ENCODE measurements at places on chromosomes 3 and 15.
A peak's percentile ranks its signal among the peaks of the same experiment; 100 is the strongest.

DNA sequence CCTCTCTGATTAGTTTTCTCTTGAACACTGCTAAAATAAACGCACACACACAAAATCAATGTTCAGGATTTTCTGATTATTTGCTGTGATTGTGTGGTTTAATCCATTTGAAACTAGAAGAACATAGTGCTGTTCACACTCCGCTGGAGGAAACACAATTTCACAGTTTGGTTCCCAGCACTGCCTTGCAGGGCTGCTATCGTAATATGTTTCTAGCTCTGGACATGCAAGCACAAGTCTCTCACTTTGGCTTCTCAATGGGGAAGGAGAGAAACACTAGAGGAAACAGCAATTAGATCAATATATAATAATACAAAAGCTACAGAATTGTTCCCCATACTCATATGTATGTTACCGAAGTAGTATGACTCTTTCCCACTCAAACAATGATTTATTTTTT lies 299.5 kb downstream of the NSUN3 start:
- no peak for DNase-seq

DNA sequence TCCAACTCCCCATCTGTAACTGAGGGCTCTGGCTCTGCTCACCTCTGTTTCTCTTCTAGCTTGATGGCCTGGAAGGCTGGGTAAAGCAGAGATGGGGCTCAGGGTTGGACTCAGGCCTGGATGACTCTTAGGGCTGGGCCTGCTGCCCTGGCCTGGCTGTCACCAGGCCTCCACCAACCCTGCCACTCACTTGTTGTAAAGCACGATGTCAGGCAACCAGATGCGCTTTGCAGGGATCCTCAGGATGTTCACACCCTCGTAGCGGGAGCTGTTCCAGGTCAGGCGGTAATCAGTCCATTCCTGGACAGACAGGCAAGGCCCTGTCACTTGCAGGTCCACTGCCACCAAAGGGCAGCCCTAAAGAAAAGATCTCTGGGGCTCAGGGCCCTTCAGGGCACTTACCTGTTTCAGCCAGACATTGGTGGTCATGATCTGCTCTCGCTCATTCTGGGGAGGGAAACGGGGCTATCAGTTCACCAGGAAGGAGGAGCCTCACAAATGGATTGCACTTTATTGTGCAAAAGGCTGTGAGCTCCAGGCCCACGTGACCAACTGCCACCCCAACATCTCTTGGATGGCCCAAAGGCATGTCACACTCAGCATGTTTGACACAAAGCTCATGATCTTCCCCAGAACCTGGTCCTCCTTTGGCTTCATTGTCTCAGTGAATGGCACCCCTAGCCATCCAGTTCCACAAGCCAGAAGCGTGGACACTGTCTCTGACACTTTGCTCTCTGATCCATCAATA lies 9.9 kb downstream of the CHRNB4 start:
- DNase-seq, result no peak

DNA sequence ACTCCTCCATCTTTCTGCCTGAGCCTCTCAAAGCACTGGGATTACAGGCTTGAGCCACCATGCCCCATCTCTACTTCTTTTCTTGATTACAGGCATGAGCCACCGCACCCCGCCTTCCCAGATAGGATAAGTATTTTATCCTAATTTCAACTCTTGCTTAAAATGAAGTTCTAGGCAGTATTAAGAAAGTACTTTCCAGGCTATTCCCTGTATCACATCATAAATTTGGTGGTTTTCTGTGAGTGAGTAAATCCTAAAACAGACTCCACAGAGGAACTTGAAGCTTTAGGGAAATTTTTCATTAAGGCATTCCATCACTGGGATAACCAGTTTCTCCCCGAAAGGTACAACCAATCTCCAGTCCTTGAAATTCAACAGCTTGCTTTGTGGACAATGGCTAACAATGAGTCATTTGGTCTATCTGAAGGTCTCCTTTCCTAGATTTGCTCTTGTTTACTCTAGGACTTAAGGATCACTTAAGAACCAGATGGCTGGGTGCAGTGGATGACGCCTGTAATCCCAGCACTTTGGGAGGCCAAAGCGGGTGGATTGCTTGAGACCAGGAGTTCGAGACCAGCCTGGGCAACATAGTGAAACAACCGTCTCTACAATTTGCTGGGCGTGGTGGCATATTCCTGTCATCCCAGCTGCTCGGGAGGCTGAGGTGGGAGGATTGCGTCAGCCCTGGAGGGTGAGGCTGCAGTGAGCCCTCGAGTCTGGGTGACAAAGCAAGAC lies 49.7 kb upstream of the SKIL start:
- peak; percentile 63 for DNase-seq

DNA sequence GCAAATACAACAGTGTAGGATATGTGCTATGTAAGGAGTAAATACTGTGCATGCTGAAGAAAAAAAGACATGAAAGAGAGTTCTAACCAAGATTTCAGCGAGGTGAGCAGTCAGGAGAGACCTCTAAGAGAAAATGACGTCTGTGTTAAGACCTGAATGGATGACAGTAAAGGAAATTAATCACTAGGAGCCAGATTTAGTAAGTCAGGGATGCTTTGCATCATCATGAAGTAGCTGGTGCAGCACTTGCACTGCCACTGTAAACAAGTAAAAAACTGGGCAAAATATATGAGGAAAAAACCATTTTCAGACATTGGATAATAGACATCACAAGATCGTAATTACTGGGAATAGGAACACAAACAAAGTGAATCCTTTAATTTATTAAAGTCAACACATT lies 32.6 kb downstream of the RTP4 start:
- no peak for DNase-seq

DNA sequence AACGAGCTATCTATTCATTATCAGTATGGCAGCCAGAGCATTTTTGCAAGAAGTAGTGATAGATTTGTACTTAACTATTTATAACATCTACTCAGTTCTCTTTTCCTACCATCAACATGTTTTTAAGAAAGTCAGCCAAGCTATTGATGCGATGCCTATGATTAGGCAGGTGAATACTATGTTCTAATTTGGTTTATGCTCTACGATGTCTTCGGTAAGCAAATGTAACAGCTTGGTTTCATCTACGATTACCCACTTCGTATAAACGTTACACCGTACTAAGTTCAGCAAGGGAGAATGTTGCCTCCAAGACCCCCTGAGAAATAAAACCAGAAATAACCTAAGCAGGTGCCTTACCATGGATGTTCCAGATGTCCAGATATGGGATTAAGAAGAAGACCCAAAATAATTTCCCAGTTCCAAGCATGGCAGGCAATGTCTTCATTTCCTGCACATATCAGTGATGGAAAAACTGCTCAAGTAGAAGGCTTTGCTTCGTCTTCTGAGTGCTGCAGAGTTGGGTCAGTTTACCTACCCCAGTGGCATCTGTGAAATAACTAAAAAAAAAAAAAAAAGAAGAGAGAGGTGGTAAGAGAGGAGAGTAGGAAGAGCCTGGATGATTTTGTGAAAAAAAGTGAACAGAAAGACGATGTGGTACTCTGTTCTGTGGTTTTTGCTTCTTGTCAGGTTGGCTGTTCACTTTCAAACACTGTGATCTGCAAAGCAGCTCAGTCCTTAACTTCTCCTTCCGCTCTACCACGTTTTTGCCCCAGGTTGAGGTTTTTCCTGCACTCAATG lies at the start of gene BTLA:
BTLA (minus strand) TSS at position 559 of the 798 bp plus-strand sequence; CDS start at position 445, 114 bp downstream.
- no peak for DNase-seq

DNA sequence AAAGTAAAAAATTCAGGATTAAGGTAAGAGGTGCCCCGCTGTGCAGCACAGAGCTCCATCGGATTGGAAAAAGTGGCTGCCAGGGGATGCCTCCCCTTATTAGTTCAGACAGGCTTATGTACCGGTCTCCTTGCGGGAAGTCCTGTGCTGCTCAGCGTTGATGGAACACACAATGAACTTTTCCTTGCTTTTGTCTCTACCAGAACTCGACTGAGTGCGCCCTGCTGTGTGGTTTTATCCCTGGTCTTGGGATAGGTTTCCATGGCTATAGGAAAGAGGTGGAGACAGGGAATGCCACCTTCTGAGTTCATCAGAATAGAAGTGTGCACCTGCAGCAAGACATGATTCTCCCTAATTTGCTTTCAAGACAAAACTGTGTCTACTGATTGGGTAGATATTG lies 745.9 kb upstream of the CFAP20DC start:
- DNase-seq, result no peak

- DNase-seq, result no peak
These were observed 554.8 kb downstream of the MFSD1 start for GRCh38 chr3:159356606-159357005.

- no peak for DNase-seq
These were observed 49.1 kb downstream of the CCK start for GRCh38 chr3:42216931-42217333.

GRCh38 chr3:112681822-112682325 lies 40.9 kb upstream of the CCDC80 start:
- no peak for DNase-seq

- DNase-seq, result peak; percentile 25
These were observed 29.3 kb upstream of the TRAK1 start for GRCh38 chr3:42061713-42062380.

- DNase-seq, result no peak
These were observed 3.8 kb downstream of the TCTA start for GRCh38 chr3:49415931-49416601.

- DNase-seq, result no peak
These were observed 222.5 kb downstream of the NR2F2 start for GRCh38 chr15:96553006-96553405.

- no peak for DNase-seq
These were observed 42.9 kb upstream of the RPL32 start for GRCh38 chr3:12884186-12884680.

DNA sequence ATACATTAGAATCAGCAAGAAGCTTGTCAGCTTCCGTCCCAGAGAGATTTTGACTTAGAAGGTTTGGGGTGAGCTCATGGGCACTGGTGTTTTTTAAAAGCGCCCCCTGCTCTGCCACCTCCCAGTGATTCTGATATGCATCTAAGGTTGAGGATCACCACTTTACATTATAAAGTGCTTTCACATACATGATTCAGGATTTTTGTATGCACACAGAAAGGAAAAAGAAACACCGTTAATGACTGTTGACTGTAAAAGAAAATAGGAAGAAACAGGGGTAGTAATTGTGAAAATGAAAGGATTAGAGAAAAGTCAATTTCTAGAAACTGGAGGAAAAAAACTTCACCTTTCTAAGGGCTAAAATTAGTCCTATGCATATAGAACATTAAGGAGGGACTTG lies 104.9 kb upstream of the ZBED2 start:
- no peak for DNase-seq

DNA sequence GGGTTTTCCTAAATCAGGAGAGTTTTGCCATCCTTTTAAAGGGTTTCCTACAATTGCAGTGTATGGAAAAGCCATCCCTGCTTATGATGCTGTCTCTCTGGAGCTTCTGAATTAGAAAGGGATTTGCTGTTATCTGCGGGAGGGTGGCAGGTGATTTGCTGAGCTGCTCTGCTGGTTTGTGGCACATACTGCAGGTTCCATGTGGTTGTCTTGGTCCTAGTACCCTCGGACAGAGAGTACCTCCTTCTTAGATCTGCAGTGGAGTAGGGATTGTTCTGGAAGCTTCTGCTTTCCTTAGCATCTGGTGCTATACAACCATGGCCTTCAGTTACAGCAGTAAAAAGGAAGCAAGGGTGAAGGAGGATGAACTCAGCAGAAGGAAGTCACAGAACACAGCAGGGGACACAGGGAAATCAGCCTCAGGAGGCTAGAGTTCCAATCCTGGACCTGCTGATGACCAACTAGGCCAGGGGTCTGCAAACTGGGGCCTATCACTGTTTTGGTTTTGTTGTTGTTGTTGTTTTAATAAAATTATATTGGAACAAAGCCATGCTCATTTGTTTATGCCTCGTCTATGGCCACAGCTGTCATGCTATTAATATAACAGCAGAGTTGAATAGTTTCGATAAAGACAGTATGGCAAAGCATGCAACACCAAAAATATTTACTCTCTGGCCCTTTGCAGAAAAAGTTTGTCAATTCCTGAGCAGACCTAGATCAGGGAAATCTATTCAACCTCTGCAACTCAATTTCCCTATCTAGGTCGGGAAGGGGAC lies 39.5 kb downstream of the STARD5 start:
- DNase-seq, result no peak

DNA sequence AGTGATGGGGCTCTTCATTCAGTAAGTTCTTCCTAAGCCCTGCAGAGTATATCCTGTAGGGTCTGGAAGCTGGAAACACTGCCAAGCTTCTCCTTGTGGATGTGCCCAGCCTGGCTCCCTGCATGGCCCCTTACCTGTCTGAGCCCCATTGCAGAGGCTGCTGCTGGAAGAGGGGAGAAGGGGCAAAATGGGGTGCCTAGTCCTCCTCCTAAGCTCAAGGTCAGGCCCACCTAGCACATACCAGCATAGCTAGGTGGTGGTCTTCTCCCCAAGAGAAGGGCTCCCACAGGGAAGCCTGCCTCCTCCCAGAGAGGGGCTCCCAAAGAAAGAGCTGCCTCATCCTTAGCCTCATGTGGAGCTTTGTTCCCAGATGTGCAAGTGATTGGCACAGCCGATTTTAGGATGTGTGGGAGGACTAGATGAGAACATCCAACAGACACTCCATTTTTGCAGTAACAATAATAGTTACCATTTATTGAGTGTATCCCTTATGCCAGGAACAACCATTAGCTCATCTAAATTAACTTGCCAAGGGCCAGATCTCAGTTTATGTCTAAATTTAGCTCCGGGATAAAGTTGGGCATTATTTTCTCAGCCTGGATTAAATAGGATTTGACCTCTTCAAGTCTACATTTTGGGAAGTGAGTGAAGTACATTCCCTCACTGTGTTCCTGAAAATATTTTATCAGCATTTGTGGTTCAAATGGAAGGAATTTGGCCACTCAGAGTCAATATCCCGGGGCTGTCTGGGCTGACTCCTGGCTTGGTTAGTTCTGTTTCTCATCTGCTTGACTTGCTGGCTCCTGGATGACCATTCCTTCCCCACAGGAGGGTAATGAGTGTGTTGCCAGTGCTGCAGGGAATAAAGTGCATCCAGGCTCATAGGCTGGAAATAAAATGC lies 291.1 kb upstream of the ROPN1 start:
- DNase-seq, result no peak

- peak; percentile 72 for DNase-seq
These were observed 141.5 kb upstream of the TBL1XR1 start for GRCh38 chr3:177338697-177339219.

GRCh38 chr15:40010686-40011085 lies 28.3 kb downstream of the SRP14 start:
- no peak for DNase-seq

GRCh38 chr15:87619161-87619960 lies 637.2 kb downstream of the NTRK3 start:
- peak; percentile 65 for DNase-seq

DNA sequence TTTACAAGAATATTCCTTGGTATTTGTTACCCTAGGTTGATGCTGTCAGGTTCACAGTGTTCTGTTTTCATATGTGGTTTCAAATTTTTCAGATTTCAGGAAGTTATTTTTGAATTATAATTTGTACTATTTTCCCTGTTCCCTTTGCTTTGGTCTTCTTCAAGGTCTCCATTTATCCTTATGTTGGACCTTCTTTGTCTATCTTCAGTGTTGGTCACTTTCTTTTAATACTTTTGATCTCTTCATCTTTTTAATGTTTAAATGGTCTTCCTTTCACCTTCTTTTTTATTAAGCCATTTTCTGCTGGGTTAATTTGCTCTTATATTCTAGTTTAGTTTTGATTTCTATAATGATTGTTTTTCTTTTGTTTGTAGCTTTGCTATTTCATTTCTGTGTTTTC lies 61.3 kb downstream of the KLHL25 start:
- DNase-seq, result no peak

GRCh38 chr3:194718079-194718478 lies 32.4 kb downstream of the FAM43A start:
- DNase-seq, result no peak

GRCh38 chr3:106333911-106334618 lies 465.3 kb upstream of the CBLB start:
- DNase-seq, result no peak

All from Caco-2 (cell line).